Tibial nerve (tissue), 4 donors: ENCODE measurements at places on chromosomes 7 and 10.

DNA sequence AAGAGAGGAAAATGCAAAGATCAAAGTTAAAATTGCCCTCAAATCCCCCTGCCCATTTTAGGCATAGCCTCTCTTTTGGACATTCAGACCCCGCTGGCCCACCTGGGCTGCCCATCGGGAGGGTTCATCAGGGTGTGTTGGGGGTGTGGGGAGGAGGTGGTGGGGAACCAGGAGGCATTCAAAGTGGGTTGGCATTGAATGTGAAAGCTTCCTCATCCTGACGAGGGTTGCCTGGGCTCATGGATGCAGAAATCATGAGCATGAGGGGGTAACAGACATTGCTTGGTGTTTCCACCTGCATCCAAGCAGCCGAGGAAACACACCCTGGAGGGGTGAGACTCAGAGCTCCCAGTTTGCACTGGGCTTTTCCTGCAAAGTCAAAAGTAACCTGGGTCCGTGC is 20.6 kb downstream of the BTBD16 start:
- H3K36me3 ChIP-seq = no peaks in the 10 kb centered on the region
- H3K27ac ChIP-seq = no peak overlapping the region
- H3K4me3 ChIP-seq = no peak overlapping the region
- H3K27me3 ChIP-seq = no peaks in the 10 kb centered on the region
- no peak for DNase-seq
- H3K4me1 ChIP-seq = no peaks in the 10 kb centered on the region

DNA sequence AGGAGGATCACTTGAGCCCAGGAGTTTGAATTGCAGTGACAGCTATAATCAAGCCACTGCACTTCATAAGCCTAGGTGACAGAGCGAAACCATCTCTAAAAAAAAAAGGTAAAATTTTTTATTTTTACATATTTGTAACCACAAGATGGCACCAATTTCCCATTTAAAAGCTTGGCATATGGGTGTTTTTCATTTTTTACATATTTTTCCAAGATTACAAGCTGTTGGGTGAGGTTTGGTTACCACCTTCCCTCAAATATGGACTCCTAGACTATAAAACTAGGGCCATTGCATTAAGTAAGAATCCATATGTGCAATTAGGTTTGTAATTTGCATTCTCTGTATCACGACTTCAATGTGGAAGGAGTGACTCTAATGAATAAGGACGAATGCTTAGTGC is 129.3 kb upstream of the ACBD5 start:
- no peak for DNase-seq
- H3K36me3 ChIP-seq = no peaks in the 10 kb centered on the region
- no peak overlapping the region for H3K27ac ChIP-seq
- H3K4me3 ChIP-seq = no peak overlapping the region

DNA sequence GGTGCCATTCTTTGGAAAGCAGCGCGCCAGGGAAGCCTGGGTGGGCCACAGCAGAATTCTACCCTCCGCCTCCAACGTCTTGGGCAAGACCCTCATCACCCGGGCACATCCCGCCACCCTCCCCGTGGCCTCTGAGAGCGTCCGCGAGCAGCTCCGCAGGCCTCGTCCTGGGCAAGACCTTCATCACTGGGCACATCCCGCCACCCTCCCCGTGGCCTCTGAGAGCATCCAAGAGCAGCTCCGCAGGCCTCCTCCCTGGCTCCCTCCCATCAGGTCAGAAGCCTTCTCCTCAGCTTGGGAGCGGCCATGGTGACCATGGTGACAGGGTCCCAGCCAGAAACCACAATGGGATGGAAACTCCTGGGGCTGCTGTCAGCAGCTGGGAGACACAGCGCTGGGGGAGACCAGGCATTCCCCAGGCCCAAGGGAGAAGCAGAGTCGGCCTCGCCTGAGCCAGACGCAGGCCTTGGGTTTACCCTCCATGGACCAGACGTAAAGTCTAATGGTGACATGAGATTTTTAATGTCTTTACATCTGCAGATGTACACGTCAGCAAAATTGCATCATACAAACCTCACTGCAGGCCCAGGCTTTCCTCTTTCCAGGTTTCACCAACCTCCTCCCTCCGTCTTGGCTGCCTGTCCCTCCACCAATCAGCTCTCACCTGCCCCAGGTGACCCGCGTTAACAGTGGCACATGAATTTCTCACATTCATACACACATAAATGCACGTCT is 55.1 kb upstream of the PPP2R2D start:
- H3K27me3 ChIP-seq = no peaks in the 10 kb centered on the region
- H3K4me1 ChIP-seq = no peaks in the 10 kb centered on the region
- no peak overlapping the region for H3K4me3 ChIP-seq

- H3K36me3 ChIP-seq = no peaks in the 10 kb centered on the region
- no peak for DNase-seq
- H3K27me3 ChIP-seq = no peaks in the 10 kb centered on the region
- no peak overlapping the region for H3K27ac ChIP-seq
Measured at GRCh38 chr10:98235846-98236245, 32.1 kb downstream of the LOXL4 start.

GRCh38 chr10:30389543-30389942 is 40.5 kb upstream of the MTPAP start:
- H3K4me1 ChIP-seq = no peaks in the 10 kb centered on the region
- no peak overlapping the region for H3K4me3 ChIP-seq
- DNase-seq = no peak
- H3K27ac ChIP-seq = no peak overlapping the region
- H3K27me3 ChIP-seq = no peaks in the 10 kb centered on the region

- H3K27ac ChIP-seq = no peak overlapping the region
- no peaks in the 10 kb centered on the region for H3K27me3 ChIP-seq
- no peaks in the 10 kb centered on the region for H3K4me1 ChIP-seq
- no peaks in the 10 kb centered on the region for H3K36me3 ChIP-seq
Measured at GRCh38 chr7:69502358-69502757, 95.9 kb upstream of the AUTS2 start.

DNA sequence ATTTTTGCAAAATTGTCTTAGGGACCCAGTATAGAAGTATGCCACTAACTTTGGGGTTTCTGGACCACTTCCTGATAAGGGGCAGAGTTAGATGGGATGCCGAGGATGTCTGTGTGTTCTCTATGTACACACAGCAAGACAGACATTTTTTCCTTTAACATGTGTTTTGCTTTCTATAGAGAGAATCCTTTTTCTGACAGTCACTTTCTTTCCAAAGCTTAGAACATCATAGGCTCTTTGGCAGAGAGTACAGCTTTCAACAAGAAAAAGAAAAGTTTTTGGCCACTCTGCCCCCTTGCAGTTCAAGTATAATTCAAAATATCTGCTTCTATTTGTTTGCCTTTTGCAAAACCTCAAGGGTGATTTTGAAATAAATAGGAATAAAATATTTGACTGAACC is 44.1 kb downstream of the PAPSS2 start:
- H3K36me3 ChIP-seq = no peaks in the 10 kb centered on the region
- H3K27ac ChIP-seq = no peak overlapping the region
- no peaks in the 10 kb centered on the region for H3K27me3 ChIP-seq

GRCh38 chr7:22561321-22561811 is 61.4 kb upstream of the STEAP1B start:
- H3K36me3 ChIP-seq = no peaks in the 10 kb centered on the region
- no peak overlapping the region for H3K4me3 ChIP-seq
- H3K4me1 ChIP-seq = peaks cover 40% of the 10 kb centered on the region
- no peaks in the 10 kb centered on the region for H3K27me3 ChIP-seq

GRCh38 chr10:132322586-132323048 is 9.4 kb upstream of the LRRC27 start:
- no peaks in the 10 kb centered on the region for H3K27me3 ChIP-seq
- no peak overlapping the region for H3K4me3 ChIP-seq
- H3K36me3 ChIP-seq = no peaks in the 10 kb centered on the region
- H3K4me1 ChIP-seq = no peaks in the 10 kb centered on the region
- no peak overlapping the region for H3K27ac ChIP-seq

GRCh38 chr10:109886037-109886780 is 37.1 kb downstream of the XPNPEP1 start:
- no peaks in the 10 kb centered on the region for H3K36me3 ChIP-seq
- H3K27ac ChIP-seq = no peak overlapping the region
- DNase-seq = no peak
- no peak overlapping the region for H3K4me3 ChIP-seq
- H3K4me1 ChIP-seq = peaks cover 12% of the 10 kb centered on the region

DNA sequence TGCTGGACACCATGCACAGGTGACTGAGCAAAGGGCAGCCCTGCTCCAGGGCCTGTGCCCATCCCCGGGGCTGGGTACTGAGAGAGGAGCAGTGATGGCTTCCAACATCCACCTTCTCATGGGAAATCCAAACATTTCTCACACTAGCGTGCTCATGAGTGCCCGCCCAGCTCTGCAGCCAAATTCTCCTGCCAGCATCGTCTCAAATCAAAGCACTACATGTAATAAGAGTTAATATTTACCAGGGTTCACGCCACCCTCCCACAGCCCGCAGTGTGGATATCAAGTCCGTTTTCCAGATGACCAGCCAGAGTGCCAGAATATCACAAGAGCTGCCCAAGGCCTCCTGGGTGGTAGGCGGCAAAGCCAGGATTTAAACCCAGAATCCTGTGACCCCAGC is 12.1 kb downstream of the IL15RA start:
- no peak overlapping the region for H3K4me3 ChIP-seq
- H3K36me3 ChIP-seq = peaks cover 2% of the 10 kb centered on the region
- no peak for DNase-seq

GRCh38 chr7:79377097-79377496 is 76.4 kb downstream of the MAGI2 start:
- H3K27me3 ChIP-seq = no peaks in the 10 kb centered on the region
- no peak for DNase-seq
- H3K36me3 ChIP-seq = no peaks in the 10 kb centered on the region
- no peaks in the 10 kb centered on the region for H3K4me1 ChIP-seq

GRCh38 chr10:120420421-120420820 is 36.6 kb upstream of the PLPP4 start:
- no peak overlapping the region for H3K4me3 ChIP-seq
- H3K36me3 ChIP-seq = no peaks in the 10 kb centered on the region
- no peak overlapping the region for H3K27ac ChIP-seq
- no peak for DNase-seq

DNA sequence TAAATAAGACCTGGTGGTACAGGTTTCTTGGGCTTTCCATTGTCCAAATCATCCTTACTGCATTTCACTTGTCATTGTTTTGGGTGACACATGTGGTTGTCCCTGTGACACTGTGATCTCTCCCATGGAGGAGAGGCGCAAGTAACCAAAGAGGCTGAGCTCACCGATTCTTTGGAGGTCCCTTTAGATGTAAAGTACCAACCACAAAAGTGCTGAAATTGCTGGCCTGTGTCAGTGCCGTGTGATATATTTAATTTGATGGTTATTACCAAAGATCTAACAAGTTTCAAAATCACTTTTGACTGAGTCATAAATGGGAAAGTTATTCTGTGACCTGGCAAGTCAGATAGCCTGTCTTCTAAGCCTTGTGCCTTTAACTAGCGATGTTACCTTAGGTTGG is 19.4 kb downstream of the MCM10 start:
- H3K36me3 ChIP-seq = no peaks in the 10 kb centered on the region
- no peak for DNase-seq

- peak overlapping the region; percentile 35 for H3K27ac ChIP-seq
- no peak overlapping the region for H3K4me3 ChIP-seq
- H3K27me3 ChIP-seq = no peaks in the 10 kb centered on the region
- H3K4me1 ChIP-seq = no peaks in the 10 kb centered on the region
- DNase-seq = no peak
Measured at GRCh38 chr7:99313204-99313573, 12.5 kb upstream of the ARPC1A start.

GRCh38 chr10:124888262-124888661 is 53.7 kb upstream of the ZRANB1 start:
- H3K4me1 ChIP-seq = no peaks in the 10 kb centered on the region
- H3K36me3 ChIP-seq = no peaks in the 10 kb centered on the region
- no peak for DNase-seq
- H3K27ac ChIP-seq = no peak overlapping the region

DNA sequence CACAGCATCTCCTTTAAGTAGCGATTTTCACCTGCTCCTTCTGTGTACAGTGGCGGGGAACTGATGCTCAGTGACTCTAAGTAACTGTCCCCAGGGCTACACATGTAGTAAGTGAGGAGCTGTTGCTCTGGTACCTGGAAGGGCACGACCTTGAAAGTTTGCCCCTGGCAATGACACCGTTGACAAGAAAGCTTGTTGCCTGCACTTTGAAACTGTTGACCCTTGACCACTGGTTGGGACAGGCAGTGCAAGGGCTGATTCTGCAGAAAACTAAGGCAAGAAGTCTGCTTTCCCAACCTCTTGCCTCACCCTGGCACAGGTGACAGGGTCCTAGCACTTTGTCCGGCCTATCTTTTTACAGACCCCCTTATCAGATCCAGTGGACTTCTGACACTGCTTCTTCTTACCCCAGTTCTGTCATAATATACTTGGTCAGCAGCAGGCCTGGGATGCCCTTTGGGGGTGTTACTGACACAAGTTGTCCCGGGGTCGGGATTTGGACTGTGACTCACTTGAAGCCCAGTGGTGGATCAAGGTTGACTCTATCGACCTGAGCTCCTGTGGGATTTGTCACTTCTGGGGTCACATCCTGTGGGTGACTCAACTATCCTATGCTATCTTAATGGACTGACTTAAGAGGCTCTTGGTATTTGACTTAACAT is 5.8 kb downstream of the ACSL5 start:
- H3K27ac ChIP-seq = no peak overlapping the region
- no peaks in the 10 kb centered on the region for H3K36me3 ChIP-seq
- H3K4me3 ChIP-seq = no peak overlapping the region
- H3K4me1 ChIP-seq = peaks cover 12% of the 10 kb centered on the region
- no peak for DNase-seq

GRCh38 chr10:92238586-92239098 is 52.2 kb downstream of the CPEB3 start:
- H3K36me3 ChIP-seq = no peaks in the 10 kb centered on the region
- peak overlapping the region; percentile 79 for H3K27ac ChIP-seq
- DNase-seq = peak; percentile 38
- peak overlapping the region; percentile 75 for H3K4me3 ChIP-seq
- peaks cover 11% of the 10 kb centered on the region for H3K4me1 ChIP-seq
- no peaks in the 10 kb centered on the region for H3K27me3 ChIP-seq

DNA sequence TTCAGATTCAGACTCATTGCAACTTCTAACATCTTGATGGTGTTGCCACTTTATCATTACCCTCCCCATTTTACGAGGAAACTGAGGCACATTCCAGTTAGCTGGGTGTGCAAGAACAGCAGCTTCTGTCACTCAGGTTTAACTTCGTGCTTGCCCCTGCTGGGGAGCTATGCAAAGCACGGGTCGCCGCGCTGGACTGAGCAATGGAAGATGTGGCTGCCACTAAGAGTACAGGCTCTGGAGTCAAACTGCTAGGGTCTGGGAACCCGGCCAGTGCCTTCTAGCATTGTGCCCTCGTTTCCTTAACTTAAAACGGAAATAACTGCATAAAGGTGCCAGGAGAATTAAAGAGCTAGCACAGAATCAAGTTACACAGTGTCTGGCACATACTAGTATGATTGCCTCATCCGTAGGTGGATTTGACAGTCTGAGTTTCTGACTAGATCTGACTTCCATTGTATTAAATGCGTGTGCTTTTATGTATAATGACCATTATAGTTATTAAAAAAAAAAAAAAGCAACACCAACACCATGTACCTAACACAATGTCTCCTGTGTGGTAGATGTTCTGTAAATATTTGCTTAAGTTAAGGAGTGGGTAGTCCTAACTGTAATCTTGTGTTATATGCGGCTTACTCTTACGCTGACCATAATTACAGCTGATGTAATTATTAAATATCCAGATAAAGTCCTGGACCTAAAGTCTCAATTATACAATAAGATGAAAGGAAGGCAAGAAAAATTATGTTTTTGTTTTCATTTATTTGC is 842 bp downstream of the ZNF22 start:
- H3K27ac ChIP-seq = peak overlapping the region; percentile 94
- no peak for DNase-seq
- H3K4me1 ChIP-seq = peaks cover 62% of the 10 kb centered on the region
- H3K27me3 ChIP-seq = no peaks in the 10 kb centered on the region
- H3K4me3 ChIP-seq = peak overlapping the region; percentile 61
